Central memory CD4-positive, alpha-beta T cell (primary cell): ENCODE measurements at places on chromosomes 5 and 9.

DNA sequence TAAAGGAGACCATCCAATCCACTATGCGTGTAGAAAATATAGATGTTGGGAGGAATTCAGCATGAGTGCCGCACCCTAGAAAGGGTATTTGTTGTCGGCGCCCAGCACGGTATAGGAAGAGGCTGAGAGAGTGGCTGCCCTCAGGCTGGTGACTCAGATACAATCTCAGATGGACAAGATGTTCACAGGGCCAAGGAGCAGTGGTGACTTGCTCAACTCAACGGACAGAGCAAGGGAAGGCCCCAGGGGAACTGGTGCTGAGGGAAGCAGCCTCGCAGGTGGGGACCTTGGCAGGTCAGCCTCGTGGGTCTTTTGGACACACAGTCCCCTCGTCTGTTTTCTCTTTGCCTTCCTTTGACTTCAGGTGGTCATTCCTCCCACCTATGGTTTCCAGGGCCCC is 28.0 kb upstream of the IRX2 start:
- no peak for DNase-seq

DNA sequence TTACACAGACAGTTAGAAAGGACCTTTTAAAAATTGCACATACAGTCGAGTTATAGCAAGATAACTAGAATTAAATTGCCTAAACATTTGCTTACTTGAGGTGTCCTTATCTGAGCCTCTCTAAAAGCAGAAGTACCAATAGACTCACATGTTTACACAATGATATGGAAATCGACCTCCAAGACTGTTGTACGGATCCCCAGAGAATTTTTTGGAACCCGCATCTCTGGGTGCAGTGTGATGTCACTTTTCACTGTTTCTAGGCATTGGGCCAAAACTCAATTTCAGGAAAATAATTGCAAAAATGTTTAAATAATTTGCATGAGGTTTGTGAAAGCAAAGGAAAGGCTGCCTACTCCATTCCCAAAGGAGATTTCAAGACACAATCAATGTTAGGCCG is 63.1 kb upstream of the ATG10 start:
- no peak for DNase-seq

DNA sequence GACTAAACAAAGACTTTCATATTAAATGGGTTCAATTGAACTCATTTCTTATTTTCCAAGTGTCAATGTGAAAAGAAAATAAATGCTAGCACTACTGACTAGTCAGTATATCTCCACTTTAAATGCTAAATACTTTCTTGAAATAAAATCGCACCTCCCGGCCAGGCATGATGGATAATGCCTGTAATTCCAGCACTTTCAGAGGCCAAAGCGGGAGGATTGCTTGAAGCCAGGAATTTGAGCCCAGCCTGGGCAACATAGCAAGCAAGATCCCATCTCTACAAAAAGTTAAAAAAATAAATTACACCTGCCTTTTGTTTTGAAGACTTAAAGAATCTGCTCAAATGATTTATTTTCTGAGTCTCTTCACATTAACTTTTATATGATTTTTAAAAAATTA is 34.7 kb downstream of the WDR36 start:
- no peak for DNase-seq

- DNase-seq = no peak
Observed at GRCh38 chr5:157961176-157961575, 102.2 kb upstream of the CLINT1 start.
